ENCODE measurements at places on chromosomes 4 and X.

DNA sequence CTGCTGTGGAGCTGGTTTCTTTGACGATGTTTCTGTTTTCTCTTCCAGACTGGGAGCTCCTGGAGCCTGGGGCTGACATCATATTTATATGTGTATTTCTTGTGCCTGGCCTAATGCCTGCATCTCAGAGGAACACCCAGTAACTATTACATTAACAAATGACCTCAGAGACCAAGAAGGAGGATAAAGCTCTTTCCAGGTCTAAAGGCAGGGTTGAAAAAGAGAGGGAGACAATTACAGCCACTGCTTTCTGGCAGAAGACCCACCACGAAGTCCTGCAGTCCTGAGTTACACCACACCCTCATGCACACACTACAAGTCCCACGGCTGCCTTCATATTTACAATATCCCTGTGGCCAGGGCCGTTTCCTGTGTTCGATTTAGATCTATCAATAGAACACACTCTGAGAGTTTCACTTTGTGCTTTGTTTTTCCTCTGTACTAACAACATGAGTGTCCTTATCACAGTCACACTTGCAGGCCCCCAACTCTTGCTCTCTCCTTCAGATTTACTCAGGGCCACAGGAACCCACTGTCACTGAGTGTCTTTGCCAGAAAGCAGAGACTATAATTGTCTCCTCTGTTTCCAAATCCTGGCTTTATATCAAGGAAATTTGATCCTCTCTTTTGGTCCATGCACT lies 535.5 kb downstream of the MID1IP1 start:
- DNase-seq, result peak; percentile 64

DNA sequence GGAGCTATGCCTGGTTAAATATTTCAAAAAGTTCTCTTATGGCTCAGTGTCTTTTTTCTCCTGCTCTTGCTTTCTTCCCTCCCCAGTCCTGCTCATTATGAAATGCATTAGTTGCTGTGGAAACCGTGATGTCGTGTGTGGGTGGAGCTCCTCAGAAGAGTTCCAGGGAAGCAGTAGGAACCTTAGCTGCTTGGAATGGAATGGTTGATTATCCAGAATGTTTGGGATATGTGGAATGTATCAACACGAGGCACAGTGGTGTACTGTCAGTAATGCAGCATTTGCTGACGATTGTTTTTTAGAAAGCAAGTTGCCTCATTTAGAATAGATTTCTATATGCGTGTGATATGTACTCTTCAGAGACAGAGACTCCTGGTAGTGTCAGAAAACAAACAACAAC lies 333.2 kb downstream of the ARHGAP10 start:
- no peak for DNase-seq

DNA sequence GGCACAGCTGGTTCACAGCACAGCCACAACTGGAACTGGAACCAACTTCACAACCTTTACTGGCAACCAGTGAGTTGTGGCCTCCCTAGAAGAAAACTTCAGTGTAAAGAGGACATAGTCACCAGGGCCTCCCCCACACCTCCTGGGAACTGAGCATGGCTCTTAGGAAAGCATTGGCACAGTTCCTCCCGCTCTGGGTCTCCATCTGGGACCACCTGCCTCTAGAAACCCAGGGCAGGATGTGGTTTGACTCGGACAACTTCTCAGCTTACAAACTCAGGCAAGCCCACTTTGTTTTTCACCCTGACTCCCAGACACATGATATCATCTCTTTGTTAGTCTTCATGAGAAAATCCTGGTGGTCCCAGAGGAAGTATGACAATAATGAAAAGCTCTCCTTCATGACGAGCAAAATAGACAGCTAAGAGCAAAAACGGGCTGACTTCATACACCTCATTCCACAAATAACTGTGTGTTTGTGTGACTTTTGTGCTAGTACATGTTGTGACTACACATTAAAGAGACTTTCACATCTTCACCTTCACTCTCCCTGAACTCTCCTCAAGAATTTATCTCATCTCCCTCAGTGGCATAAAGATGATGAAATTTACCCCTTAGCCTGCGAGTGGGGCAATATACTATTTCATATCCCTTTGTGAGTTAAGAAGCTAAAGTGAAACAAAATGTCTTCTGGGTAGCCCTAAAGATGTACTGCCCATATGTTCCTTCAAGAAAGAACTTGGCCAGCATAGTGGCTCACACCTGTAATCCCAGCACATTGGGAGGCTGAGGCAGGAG lies 75.4 kb downstream of the SH3KBP1 start:
- DNase-seq, result no peak

GRCh38 chr4:85452058-85452731 lies 22.8 kb upstream of the ARHGAP24 start:
- DNase-seq, result no peak

DNA sequence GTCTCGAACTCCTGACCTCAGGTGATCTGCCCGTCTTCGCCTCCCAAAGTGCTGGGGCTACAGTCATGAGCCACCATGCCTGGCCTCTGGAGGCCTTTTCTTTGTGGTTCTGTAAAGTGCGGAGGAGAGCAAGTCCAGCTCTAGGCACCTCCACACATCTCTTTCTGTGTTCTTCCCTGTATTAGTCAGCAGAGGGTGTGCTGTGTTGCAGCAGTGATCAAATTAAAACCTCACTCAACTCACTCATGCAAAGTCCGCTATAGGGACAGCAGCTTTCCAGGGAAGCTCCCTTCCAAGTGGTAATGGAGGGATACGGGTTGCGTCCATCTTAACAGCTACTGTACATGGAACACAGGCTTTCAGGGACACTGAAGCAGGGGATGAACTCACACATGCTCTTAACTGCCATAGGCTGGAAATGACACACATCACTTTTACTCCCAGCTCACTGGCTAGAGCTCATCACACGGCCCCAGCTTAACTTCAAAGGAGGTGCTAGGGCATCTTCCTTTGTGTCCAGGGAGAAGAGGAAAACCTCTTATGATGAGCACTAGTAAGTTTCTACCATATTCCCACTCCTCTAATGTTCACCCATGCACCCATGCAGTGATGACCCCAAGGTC lies 36.0 kb upstream of the CCNG2 start:
- DNase-seq, result no peak

GRCh38 chrX:16566571-16566970 lies 83.4 kb upstream of the S100G start:
- no peak for DNase-seq

DNA sequence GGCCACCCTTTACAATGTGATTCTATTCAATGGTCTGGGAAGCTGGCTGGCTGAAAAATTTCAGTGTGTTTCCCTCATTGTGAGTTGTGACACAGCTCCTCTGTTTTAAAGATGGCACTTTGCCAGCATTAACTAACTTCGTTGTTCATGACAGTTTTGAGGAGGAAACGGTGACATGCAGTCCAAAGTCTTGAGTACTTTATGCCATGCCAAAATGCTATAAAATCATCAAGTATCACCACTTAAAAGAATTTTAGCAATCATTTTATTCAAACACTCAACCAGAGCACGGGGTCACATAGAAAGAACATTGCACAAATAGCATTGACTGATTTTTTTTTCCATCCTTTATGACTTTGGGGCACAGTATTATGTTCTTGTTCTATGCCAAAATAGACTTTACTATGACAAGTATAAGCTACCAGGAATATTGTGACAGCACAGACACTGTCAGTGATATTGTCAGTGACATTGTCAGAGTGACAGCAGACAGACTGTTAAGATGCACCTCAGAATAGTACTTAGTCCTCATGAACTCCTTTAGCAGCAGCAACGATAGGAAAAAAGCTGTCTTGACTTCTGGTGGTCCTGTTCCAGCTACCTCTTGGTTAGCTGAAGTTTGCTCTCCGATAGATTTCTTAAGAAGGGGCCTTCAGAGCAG lies 46.7 kb downstream of the CXCL13 start:
- no peak for DNase-seq
